ENCODE measurements at places on chromosomes 5 and 9.

DNA sequence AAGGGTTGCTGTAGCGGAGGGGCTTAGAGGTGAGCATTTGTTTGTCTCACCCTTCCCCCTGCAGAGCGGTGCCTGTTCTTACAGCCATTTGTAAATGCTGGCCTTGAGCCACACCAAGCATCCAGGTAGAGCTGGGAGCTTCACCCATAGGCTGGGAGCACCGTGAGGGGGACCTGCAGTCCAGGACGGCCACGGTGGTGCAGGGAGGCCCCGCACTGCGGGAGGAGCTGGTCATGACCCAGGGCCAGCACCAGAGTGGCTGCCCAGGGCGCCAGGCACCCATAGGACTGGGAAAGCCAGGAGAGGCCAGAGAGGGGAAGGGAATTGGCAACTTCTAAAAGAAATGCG lies 197.3 kb upstream of the ADAMTS16 start:
- no peak for DNase-seq

DNA sequence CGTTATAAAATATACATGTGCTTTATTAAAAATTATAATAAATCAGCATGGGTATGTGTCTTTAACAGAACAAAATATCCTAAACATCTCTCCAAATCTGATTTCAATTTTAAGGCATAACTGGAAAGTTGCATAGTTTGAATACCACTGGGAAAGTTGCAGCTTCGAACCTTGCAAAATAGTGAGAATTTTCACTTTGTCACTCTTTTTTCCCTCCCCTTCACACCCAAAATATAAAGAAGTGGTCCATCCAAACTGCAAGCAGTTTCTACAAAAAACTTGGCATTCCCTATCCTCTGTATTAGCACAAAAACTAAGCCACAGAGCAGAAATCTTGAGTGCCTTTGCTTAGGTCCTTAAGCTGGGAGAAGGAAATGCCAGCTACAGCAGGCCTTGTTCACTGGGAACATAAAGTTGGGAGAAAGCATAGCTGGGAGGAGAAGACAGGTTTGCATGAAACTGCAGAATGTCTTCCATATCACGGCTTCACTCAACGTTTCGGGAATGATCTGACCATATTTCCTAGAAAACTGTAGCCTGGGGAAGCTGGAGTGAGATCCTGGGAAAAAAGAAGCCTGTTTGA lies 400.3 kb downstream of the EBF1 start:
- DNase-seq = no peak

DNA sequence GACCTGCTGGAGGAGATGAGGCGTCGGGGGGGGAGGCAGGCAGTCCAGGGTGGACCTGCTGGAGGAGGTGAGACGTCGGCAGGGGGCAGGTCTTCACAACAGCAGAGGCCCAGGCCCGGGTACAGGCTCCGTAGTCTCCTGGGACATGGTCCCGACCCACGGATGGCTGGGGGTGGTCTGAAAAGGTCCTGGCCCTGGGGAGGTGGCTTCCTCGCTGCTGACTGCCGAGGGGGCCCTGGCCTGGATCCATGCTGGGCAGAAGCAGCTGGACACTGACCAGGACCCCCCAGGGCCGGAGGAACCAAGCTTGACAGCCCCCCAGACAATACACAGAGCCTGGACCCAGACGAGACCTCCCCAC lies 8.5 kb downstream of the EGFL7 start:
- DNase-seq = no peak

GRCh38 chr5:127153031-127153430 lies 79.7 kb upstream of the C5orf63 start:
- no peak for DNase-seq

DNA sequence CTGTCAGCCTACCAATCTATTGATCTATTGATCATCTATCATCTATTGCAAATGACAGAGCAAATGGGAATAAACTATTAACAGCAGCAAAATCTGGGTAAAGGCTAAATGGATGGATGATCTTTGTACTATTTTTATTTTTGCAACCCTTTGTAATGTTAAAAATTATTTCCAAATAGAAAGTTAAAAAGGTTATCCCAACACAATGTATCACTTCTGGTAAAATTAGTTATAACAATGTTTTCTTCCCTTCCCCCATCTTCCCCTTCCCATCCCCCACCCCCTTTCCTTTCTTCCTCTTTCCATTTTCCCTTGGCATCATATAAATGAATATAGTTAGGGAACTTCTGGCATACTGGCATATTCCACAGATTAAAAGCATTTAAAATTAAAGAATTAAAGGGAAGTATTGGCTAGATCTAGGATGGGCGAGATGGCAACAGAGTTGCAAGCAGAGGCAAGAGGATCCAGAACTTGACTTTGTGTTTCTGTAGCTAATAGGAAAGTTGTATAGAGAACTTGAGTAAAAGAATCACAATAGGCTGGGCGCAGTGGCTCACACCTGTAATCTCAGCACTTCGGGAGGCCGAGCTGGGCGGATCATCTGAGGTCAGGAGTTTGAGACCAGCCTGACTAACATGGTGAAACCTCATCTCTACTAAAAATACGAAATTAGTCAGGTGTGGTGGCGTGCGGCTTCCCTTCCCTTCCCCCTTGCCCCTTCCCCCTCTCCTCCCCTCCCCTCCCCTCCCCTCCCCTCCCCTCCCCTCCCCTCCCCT lies 66.6 kb upstream of the TAF11L2 start:
- DNase-seq = no peak

- peak; percentile 6 for DNase-seq
Observed at GRCh38 chr5:86679529-86679928, 61.8 kb downstream of the COX7C start.

- DNase-seq = no peak
Observed at GRCh38 chr9:37198039-37198729, 77.8 kb downstream of the ZCCHC7 start.

DNA sequence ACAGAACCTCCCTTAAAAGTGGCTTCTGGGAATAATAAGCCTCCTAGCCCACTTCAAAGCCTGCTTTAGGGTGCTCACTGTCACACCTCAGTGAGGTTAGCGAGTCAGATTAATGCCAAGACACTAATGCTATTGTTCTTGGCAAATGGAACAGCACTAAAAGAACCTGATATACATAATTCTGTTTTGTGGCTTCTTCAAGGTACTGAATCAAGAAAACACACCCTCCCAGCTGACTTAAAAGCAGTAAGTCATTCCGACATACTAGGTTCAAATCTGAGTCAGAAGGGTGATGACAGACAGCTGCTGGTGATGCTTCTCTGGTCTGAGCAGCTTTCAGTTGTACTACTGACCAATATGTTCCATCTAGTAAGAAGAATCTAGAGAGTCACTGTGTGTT lies 121.6 kb downstream of the OXCT1 start:
- DNase-seq = no peak

- no peak for DNase-seq
Observed at GRCh38 chr9:78871452-78872331, 574.8 kb downstream of the PSAT1 start.

- DNase-seq = no peak
Observed at GRCh38 chr9:110700953-110701352, 32.4 kb downstream of the MUSK start.

DNA sequence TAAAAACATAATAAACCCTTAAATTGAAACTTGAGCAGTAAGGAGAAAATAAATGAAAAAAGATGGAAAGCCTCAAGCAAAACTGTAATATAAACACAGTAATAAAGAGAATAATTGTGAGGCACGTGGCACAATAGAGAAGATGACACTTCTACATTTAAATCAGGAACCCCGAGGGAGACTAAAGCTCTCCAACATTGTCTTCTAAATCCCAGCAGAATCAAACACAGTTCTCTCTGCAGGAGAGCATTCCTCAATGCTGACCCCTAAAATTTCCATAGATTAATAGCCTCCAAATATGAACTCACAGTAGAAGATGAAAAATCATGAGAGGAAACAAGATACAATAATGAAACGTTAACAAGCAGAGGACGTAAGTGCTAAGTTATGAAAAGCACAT lies 721.2 kb upstream of the COX7C start:
- DNase-seq = no peak

- no peak for DNase-seq
Observed at GRCh38 chr5:98999631-99000030, 70.8 kb upstream of the CHD1 start.

- DNase-seq = no peak
Observed at GRCh38 chr5:102638912-102639652, 116.0 kb upstream of the PAM start.

DNA sequence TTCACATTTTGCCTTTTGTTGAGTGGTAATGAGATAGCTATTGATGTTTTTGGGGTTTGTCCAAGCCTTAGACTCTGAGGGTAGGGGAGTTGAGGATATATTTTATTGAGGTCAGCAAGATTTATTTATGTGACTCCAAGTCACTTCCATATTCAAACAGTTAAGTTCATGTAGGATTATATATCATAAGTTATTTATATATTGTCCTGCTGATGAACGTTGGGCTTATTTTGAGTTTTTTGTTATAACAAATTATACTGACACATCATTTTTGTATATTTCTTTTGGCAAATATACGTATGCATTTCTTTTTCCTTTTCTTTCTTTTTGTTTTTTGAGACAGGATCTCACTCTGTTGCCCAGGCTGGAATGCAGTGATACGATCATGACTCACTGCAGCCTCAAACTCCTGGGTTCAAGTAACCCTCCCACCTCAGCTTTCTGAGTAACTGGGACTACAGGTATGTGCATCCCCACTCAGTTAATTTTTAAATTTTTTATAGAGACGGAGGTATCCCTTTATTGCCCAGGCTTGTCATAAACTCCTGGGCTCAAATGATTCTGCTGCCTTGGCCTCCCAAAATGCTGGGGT lies 23.5 kb upstream of the IL12B start:
- no peak for DNase-seq

DNA sequence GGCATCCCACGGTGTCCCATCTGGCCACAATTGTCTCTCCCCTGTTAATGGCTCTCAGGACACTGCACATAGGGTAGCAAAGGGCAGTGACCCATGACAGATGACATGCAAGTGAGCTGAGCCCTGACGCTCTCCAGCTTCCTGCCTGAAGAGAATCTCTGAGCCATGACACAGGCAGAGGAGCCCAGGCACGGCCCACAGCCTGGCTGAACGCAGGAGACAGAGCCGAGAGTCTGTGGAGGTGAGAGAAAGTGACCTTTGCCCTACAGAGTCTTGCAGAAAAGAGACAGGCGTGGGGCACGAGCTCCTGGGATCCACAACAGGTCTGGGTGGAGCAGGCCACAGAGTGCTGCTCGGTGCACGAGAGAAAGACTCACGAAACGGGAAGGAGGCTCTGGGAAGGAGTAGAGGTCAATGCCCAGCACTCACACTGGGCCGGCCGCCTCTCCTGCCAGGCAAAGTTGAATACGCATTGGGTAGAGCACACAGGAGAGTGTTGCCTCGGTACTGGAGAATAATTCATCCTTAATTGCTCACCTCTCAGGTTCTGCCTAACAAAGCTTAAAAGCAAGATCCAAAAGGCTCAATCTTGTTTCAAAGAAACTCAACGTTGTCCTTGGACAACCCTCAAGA lies 90.3 kb downstream of the MRPL36 start:
- DNase-seq = no peak

DNA sequence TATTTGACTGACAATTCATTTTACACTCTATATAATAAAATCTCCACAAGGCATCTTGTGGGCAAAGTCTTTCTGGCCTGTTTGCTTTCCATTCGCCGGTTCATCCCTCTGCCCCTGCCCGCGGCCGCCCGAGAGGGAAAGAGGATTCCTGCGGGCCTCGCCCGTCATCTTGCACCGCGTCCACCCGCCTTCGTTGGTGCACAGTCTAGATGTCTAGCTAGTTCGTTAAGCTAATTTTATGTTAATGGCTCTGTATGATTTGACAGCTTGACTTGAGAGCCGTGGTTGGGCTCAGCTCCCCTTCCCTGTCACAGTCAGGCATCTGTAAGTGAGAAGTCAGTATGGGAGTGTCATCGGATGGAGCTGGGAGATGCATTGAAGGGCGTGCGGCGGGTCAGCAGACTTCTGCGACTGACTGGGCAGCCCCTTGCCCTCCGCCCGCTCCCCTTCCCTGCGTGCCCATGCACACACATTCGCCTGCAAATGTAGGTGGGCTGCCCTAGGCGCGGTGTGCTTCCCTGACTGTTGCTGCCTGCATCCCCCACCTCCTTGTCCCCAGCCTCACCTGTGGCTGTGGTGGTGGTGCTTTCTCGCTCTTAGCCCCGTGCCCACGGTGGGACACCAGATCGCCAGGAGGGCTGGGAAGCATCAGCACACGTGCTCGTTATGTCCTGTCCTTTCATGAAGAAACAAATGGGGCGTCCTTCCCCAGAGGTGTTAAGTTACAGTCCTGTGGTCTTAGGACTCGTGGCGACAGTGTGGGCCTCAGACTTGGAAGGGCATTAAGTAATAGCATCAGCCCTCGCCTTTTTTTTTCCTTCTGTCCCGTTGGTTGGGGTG lies 25.9 kb upstream of the PRDM12 start:
- no peak for DNase-seq

GRCh38 chr5:151405334-151406160 lies 41.9 kb upstream of the SLC36A1 start:
- no peak for DNase-seq

DNA sequence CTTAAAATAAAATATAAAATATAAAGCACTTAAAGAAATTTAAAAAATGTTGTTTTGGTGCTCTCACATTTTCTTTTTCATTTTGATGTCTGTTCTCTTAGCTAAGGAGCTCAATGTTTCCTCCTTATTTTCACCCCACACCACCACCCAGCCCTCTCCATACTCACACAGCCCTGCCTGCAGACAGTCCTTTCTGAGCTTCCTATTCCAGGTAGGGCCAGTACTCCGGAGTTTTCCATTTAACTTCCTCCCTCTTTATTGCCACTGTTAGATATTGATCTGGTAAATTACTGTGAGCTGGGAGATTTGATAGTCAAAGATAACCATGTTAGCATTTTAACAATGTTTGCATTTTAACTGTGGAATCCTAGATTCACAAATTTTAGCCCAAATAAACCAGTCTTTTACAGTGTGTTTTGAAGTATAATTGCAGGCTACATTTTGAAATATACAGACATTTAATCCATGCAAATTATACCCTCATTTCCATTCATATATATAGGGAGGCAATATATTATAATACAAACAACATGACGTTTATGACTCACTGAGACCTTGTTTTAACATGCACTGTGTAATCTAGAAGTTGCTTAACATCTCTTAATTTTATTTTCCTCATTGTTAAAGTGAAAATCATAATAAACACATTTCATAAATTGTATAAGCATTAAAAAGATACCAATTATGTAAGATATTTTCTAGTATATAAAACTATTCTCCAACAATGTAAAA lies 927.1 kb downstream of the NR2F1-AS1 start:
- DNase-seq = no peak

- DNase-seq = no peak
Observed at GRCh38 chr5:132629230-132629944, 28.6 kb upstream of the IL13 start.

- no peak for DNase-seq
Observed at GRCh38 chr9:26262421-26263107, 584.3 kb upstream of the TUSC1 start.

GRCh38 chr5:175820230-175820629 lies 51.1 kb upstream of the CPLX2 start:
- no peak for DNase-seq

All from prostate gland (tissue), 2 donors.